ENCODE measurements at places on chromosomes 16 and 17.
A peak's percentile ranks its signal among the peaks of the same experiment; 100 is the strongest.

GRCh38 chr16:70432723-70433457 is 6.0 kb downstream of the ST3GAL2 start:
- DNase-seq = no peak

DNA sequence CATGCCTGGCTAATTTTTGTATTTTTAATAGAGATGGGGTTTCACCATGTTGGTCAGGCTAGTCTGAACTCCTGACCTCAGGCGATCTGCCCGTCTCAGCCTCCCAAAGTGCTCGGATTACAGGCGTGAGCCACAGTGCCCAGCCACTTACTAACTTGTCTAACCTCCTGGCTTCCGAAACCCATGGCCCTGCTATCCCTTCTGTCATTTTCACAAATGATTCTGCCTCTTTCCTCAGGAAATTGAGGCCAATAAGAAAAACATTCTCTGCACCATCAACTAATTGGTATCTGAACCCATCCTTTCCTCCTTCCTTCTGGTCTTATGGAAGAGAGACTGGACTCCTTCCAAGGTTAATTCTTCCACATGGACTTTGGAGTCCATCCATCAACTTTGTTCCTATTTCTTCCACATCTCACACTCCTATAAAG is 27.9 kb upstream of the TNRC6A start:
- no peak for DNase-seq

DNA sequence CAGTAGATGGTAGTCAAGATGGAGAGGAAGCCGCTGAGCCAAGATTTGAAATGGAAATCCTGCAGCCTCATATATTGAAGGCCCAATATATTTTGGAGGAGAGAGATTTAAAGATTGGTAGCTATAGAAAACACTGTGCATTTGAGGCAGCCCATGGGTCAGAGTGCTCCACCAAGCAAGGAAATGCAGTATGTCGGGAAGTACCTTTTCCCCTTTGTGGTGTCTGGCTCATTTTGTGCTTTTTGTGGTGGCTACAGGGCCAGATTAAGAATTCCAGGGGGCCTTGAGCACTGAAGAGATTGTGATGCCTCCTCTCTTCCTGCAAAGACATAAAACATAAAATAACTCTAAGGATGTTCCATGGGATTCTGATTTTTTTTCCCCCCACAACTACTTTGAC is 39.6 kb downstream of the CDRT15 start:
- no peak for DNase-seq

DNA sequence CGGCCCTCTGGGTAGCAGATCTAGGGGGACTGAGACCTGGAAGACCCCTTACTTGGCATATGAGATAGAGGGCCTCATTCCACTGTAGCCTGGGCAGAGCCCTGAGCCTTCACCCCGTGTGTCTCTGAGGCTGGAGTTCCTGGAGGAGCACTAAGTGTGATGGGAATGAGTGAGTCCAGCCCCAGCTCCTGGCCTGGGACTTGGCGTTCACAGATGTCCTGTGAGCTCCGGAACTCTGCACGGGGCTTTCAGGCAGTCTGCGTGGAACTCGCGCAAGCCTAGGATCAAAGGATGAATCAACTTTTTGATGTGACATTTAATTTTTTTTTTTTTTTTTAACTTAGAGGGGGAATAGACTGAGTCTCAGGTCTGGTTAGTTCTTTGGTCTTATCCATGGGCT is 1.8 kb downstream of the NKD1 start:
- no peak for DNase-seq

DNA sequence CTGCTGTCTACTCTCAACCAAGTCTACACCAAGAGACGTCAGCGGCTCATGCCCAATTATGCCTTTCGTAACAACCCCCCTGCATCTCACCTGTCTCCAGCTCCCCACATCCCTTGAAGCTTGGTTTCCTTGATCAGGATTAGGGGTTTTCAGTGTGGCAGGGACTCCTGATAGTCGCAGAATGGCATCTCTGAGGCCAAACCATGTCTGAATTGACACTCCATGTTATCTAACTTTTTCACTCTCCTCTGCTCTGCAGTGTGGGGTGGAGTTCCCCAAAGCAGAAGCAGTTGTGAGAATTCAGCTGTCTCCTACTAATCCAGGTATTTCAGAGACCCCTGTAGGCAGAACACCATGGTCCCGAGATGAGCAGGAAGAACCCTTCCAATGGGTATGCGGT is 5.6 kb upstream of the AHSP start:
- DNase-seq = no peak

DNA sequence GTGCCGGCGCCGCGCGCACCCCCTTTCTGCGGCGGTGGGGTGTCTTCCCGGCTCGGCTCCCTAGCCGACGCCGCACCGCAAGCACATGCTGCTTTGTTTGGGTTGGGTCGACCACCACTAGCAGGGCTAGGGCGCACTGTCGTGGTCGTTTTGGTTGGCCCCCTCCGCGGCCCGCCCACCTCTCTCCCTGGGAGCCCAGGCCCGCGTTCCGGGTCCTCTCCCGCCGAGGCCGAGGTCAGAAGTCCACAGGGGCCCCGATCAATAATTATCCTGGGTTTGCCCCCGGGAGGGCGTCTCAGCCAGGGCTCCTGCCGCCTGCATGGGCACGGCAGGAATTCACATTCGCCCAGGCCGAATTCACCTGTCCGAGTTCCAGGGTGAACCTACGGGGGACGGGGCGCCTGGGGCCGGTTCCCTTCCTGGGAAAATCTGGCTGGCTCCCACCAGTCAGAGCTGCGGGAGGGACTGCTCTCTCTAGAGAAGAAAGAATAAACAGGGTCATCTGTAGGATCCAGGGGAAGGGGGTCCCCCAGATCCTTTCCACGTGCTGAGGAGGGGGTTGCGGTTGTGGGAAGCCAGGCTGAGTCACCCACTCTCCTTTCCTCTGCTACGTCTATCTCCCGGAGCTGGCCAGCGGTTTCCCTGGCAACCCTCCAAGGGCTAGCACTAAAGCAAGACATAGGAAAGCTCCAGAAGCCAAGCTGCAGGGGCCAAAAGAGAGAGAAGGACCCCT is 584 bp upstream of the STAT5B start:
- DNase-seq = peak; percentile 52

DNA sequence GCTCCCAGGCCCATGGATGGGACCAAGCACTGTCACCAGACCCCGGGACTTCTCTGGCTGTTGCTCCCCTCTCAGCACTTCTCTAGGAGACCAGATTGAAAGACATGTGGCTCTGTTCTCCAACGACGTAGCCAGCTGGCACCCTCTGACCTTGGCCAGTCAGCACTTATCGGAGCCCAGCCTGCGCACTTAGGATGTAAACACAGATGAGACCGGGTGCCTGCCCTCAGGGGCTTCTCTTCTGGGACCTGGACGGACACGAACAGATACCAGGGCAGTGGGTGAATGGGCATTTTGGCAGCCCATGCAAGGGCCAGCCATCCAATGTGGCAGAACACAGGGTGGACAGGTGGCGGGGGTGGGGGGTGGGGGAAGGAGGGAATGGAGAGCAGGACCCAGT is 6.6 kb downstream of the ZDHHC1 start:
- DNase-seq = no peak

- no peak for DNase-seq
Observed at GRCh38 chr17:8018436-8018835, 16.0 kb downstream of the GUCY2D start.

DNA sequence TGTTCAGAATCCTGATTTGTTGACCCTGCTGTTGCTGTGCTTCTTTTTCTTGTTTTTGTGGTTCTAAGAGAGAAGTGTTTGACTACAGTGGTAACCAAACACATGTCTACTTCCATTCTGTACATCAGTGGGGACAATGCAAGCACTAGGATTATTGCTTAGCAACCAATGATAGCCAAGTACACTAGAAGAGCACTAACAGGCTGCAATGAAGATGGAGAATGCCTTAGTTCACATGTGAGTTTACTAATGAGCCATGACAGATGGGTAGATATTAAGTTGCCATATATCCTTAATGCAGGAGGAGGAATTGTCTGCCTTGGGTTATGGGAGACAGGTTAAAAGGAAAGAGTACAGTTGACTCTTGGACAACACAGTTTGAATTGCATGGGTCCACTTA is 8.3 kb downstream of the EFCAB5 start:
- DNase-seq = peak; percentile 22

- no peak for DNase-seq
Observed at GRCh38 chr17:73091770-73092522, 542 bp downstream of the SLC39A11 start.

DNA sequence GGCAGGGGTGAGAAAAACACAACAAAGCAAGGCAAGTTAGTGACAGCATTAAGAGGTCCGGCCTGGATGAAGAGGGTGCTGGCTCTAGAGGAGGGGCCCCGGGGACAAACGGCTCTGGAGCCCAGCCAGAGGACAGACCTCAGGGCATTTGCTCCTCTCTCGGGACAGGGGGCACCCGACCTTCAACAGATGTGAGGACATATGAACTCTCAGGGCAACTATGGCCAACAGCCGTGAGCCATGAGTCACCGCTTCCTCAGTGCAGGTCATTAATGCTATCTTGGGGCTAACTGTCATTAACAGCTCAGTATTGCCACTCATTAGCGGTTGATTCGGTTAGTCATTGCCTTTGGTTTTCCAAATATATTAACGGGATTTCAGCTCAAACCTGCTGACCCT is 9.7 kb upstream of the ARL5C start:
- no peak for DNase-seq
